ENCODE measurements at places on chromosomes 1 and 21.

DNA sequence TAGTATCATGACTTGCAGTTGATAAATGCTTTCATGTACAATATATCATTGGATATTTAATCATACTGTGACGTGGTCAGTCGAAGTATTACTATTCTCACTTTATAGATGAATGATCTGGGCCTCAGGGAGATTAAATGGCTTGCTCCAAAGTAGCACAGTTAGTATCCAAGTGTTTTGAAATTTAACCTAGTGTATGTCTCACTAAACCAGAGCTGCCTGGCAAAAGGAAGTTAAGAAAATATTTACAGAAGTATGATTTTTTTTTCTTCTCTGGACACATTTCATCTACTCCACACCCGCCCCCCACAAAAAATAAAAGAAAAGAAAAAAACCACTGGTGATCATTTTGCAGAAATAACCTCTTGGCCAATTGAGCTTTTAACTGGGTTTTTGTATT, 71.9 kb upstream of the CXADR start:
- no peak for DNase-seq

GRCh38 chr1:91781901-91782622, 103.9 kb downstream of the TGFBR3 start:
- DNase-seq = no peak

DNA sequence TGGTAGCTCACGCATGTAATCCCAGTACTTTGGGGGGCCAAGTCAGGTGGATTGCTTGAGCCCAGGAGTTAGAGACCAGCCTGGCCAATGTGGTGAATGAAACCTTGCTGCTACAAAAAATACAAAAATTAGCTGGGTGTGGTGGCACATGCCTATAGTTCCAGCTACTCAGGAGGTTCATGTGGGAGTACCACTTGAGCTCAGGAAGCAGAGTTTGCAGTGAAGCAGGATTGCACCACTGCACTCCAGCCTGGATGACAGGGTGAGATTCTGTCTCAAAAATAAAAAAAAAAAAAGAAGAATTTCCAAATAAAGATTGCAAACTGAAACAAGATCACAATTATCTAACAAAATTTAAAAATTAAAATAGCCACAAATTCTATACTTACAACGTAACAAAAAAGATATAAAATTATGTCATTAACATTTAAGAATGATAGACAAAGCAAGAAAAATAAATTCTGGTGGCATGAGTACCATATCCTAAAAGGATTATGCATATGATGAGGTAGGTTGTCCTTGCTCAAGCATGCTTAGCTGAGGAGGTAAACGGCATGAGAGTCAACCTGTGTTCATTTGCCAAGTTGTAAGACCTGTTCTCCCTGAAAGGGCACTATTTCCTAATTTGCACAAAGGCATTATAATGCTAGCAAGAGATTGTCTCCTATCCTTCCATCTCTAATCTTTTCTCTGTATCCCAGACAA, 20.2 kb downstream of the IPP start:
- peak; percentile 18 for DNase-seq

DNA sequence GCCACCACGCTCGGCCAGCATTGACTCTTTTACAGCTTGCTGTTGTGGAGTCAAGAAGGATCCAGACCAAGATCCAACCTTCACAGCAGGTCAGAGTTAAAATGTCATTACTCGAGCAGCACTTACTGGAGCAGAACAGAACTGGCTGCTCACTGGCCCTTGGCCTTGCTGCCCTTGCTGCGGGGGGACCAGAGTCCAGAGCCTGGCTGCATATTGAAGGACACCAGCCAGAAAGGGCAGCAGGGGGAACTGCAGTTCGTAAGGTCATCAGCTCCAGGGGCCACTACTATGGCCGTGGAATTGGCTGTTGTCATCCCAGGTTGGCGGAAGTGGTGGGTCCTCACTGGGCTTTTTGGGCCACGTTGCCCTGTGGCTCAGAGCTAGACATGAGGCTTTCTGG, 15.3 kb upstream of the GPR137B start:
- no peak for DNase-seq

DNA sequence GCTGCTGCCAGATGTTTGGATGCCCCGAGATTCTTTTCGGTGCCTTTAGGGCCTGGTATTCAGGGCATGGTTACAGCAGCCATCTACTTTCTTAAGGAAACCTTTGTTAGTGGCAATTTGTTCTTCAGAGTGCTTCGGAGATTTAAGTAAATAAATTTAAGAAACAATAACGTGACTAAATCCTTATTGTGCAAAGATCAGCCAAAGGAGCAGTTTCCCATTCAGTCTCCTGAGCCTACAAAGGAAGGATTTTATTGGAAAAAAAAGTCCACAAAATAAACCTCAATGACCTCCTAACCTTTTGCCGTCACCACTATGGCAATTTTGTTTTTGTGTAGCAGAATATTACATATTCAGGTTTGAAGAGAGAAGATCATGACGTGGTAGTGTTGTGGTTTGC, 231.1 kb downstream of the PBX1 start:
- DNase-seq = no peak

- no peak for DNase-seq
Measured at GRCh38 chr1:64304823-64305222, 101.4 kb downstream of the UBE2U start.

DNA sequence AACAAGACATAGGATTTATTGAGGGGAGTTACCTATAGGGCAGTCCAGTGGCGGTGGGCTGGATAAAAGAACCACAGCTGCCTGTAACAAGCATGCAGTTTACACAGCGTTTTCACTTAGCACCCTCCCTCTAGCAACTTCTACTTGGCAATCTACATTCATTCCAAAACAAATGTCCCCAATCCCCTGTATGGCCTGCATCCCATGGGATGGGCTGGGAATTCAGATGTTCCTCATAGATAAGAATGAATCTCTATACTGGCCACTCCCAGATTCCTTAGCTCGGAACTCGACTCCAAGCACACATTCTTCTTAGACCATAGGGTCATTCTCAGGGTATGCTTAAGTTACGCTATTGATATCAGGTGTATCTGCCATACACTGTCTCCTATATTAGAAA, 33.3 kb downstream of the PCP4 start:
- DNase-seq = no peak

GRCh38 chr1:233607252-233608119, 6.4 kb upstream of the KCNK1 start:
- DNase-seq = no peak

DNA sequence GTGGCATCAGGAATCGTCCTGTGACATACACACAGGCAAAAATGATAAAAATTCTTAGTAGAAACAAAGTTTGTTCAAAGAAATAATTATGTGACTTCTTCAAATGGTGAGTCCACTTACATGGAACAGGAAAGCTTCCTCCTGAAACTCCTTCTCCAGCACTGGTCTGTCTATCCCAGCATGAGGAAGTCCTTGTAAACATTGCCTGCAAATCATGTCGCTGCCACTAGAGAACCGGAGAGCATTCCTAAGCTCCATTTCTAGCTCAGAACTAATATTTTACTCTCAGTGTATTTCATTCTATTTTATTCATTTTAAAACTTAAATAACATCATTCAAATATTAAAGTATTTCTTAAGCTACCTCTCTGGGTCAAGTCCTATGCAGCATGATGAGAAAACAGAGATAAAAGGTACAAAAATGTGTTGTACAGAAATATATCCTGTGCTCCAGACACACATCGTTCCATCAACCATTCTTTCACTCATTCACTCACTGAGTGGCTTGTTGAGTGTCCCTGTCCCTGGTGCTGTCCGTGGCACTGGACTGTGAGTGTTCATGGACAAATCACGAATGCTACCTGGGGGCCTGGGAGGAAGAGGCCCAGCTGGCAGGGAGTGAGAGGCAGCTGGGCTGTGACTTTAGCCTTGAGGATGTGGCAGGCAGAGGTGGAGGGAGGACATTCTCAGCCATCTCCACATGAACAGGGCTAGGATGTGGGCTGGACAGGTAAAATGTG, 10.0 kb downstream of the CYP4A22 start:
- no peak for DNase-seq

- DNase-seq = no peak
Measured at GRCh38 chr1:56540467-56540866, 38.9 kb downstream of the PLPP3 start.

- no peak for DNase-seq
Measured at GRCh38 chr1:6475381-6476133, 9.6 kb upstream of the TNFRSF25 start.

- DNase-seq = no peak
Measured at GRCh38 chr1:49627781-49628180, 396.0 kb downstream of the AGBL4 start.

GRCh38 chr21:30232011-30232410, 16.1 kb upstream of the CLDN8 start:
- no peak for DNase-seq

DNA sequence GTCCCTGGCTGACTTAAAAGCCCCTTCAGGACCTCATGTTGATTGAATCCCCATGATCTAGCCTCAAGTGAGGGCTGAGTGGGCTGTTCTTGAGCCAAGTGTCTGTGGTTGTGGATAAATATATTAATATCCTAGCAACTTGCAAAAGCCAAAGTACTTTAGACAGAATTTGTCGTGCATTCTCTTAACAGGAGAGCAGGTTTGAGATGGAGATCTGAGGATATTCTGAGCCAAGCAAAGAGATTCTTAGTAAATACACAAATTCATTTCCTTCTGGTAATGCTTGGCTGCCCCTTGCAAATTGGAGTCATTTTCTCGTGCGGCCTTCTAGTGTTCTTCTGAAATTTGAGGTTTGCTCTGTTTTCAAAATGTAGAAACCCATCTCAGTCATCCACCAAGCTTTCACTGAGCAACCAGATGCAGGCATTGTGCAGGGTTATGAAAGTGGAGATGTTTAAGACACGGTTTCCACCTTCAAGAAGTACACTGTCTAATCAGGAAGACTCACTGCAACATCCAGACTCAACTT, 242.1 kb upstream of the JUN start:
- DNase-seq = no peak

GRCh38 chr1:222095606-222096475, 354.0 kb upstream of the DUSP10 start:
- DNase-seq = no peak

GRCh38 chr1:97630281-97630680, 290.6 kb downstream of the DPYD start:
- DNase-seq = no peak

- DNase-seq = no peak
Measured at GRCh38 chr21:37230632-37231248, 36.4 kb downstream of the VPS26C start.

- no peak for DNase-seq
Measured at GRCh38 chr1:203210988-203211387, 18.5 kb downstream of the CHIT1 start.

GRCh38 chr21:37564924-37565529, 198.5 kb downstream of the DYRK1A start:
- no peak for DNase-seq

DNA sequence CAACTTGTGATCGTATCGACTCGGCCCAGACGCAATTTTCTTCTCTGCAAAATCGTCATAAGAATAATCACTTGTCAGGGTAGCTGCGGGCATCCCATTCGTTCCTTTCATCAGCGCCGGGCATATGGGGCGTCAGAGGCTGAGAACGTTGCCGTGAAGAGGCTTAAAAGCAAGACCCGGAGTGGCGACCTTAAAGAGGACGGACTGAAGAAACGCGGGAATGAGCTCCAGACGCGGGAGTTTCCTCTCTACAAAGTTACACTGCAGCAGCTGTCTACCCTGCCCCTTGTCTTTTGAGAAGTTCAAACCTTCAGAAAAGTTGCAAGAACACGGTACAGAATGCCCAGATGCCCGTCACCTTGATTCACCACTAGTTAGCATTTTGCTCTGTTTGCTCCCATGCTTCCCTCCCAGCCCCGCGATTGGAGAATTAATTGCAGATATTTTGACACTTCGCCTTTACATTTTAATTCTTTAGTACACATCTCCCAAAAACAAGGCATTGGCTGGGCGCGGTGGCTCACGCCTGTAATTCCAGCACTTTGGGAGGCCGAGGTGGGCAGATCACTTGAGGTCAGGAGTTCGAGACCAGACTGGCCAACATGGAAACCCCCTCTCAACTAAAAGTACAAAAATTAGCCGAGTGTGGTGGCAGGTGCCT, 967 bp downstream of the CENPS start:
- no peak for DNase-seq

DNA sequence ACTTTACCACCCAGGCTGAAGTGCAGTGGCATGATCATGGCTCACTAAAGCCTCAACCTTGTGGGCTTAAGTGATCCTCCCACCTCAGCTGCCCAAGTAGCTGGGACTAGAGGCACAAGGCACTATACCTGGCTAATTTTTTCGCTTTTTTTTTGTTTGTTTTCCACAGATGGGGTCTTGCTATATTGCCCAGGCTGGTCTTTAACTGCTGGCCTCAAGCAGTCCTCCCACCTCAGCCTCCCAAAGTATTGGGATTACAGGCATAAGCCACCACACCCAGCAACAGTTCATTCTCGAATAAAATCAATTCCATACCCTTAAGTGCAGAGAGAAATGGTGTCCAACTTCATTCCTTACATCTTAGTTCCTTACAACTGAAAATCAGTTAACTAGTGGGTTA, 24.8 kb downstream of the DCAF8 start:
- no peak for DNase-seq

GRCh38 chr1:9207086-9207485, 27.5 kb upstream of the H6PD start:
- no peak for DNase-seq

DNA sequence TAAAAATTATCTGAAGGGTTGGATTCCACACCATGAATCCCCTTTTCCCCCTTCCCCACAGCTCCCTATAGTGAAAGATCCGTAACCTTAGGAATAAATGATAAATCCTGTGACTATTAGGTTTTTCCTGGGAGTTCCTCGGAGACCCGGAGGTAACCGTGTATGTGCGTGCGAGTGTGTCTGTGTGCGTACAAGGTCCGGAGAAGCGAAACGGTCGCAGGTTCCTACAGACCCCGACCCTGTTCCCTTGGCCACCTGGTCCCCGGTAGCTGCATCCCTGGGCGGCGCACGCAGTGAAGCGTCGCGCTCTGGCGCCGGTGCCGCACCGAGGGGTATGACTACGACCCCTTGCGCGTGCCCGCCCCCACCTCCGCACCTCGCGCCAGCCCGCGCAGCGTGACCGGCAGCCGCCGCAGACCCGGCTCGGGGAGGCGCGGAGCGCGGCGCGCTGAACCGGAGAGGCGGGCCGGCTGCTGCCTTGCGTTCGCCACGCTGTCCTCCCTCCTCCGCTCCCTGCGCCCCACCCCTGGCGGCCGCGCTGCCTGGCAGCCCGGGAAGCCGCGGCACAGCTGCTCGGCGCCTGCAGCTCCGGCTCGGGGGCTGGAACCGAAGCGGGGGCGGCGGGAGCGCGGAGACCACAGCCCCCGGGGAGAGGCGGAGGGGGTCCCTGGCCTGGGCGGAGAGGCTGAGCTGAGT, at the start of gene AK5:
Gene AK5 (plus strand): TSS at position 529 of the 696 bp plus-strand sequence. CDS start 295 bp downstream, outside the sequence.
- DNase-seq = no peak

DNA sequence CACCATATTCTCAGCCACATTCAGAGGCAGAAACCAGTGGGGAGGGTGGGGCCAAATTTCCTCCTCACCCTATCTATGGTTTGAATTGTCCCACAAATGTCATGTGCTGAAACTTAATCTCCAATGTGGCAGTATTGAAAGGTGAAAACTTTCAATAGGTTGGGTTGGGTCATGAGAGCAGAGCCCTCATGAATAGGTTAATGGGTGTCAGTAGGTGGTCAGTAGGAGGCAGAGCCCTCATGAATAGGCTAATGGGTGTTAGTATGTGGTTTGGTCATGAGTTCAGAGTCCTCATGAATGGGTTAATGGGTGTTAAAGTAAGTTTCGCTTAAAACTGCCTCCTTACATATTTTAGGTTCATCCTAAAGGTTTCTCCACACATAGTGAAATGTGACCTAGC, 170.0 kb downstream of the FCRL5 start:
- DNase-seq = no peak

- DNase-seq = no peak
Measured at GRCh38 chr1:1940123-1940425, 21.0 kb upstream of the TMEM52 start.

Measured in right renal cortex interstitium (tissue), 3 donors.